ENCODE measurements at places on chromosomes 6 and 20.
A peak's percentile ranks its signal among the peaks of the same experiment; 100 is the strongest.

- DNase-seq = no peak
Measured at GRCh38 chr6:91281901-91282300, 695.0 kb upstream of the MAP3K7 start.

GRCh38 chr6:84284428-84285049 lies 57.1 kb upstream of the CEP162 start:
- no peak for DNase-seq

DNA sequence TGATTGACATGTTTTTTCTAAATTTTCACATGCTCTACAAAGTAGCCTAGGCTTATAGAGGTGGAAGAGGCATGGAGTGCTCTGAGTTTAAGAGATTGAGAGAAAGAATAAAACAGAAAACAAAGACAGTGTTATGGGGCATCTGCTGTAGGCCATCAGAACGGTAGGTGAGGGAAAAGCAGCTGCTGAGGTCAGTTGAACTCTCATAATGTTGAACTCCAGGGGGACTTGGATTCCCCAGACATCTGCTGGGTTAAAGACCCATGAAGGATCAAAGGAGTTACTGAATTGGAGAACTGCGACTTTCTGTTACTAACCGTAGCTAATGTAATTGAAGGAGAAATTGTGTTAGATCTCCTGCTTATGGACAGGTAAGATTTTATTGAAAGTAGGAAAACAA lies 333.9 kb downstream of the TFAP2B start:
- DNase-seq = no peak

DNA sequence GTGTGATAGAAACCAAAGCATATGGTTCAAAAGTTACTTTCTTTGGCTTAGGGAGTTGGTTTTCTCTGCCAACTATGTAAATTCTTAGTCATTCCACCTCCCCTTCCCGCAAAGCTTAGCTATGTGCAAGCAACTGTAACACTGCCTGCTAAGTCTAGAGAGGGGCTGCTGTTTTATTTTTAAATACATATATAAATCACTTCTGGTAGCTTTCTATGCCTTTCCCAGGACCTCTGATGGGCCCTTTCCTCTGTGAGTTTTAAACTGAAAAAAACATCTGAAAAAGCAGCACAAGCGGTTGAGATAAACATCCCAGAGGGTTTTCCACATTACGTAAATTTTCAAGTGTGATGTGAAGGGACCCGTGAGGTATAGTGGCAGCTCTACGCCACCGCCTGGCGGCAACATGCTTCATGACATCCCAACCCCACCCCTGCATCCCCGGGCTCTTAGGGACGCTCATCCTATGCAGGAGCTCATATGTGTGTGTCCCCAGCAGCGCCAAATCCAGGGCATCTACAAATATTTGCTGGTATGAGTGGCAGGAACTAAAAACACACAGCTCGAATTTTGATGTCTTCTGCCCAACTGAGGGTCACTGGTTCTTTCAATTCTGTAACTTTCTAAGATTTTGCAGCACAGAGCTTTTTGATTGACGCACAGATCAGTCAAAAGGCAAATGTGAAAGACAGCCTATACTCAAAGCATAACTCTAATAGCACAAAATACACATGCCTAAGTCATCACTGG lies 12.7 kb downstream of the SAYSD1 start:
- no peak for DNase-seq

GRCh38 chr6:143225929-143226328 lies 165.2 kb downstream of the AIG1 start:
- no peak for DNase-seq

DNA sequence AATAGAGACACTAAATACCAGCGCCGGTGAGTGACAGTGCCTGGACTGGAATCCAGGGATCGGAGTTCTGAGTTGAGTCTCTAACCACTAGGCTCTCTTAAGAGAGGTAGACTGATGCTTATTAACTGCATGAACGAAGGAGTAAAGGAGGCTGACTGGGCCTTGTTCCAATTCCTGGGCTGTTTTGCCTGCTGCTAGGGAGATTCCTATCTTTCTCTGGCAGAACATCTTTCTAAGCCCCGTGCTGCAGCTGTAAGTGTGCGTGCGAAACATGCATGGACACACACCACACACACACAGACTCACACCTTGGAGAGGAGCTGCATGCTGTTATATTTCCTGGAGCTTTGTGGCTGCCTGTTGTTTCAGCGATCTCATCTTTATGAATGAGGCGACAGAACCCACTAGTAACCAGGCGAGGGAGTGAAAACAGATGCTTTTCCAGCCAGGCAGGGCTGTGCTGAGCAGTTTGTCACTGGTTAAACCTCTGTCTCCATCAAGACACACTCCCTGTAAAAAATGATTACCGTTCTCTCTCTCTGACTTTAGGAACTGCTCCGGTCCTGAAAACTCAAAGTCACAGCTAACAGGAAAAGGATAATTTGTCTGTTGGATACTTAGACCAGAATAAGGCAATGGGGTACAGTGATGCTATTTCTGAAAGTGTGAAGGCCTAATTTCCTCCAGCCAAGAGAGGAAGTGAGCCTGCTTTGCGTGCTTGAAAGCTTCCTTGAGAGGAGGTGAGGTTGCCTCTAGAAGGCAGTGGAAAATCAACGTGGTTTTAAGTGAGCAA lies 157.4 kb upstream of the ZNF217 start:
- peak; percentile 10 for DNase-seq

Measured in stimulated activated CD4-positive, alpha-beta T cell treated with anti-CD3 and anti-CD28 coated beads, Interleukin-12 subunit alpha, Interleukin-12 subunit beta, amount 100 ng/mL, for 4 hours (primary cell).